ENCODE measurements at places on chromosomes 2 and 18.
A peak's percentile ranks its signal among the peaks of the same experiment; 100 is the strongest.

DNA sequence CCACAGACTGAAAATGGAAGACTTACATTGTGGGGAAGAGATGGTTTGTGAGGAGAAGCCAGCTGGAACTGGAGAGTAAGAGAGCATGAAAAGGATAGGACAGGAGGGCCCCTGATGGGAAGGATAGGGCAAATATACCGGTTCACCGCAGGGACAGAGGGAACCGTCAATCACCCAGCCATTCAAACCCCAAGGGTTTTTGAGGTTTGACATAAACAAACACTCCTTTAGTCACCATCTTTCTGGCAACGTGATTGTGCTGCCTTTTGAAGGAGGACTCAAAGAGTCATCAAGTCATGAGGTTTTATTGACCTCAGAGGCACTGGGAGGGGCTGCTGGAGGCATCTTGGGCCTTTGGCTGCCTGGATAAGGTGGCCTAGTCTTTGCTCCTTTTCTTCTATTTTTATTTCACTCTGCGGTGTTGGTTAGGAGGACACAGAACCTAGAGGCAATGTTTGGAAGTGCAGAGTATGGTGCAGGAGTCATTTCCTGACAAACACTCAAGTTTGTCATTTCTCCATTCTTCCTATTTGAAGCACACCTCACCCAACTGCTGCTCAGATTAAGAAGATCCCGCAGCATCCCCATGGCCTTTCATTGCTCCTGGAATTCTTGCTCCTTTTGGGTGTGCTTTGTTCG lies 487.3 kb upstream of the SPRED2 start:
- DNase-seq = no peak

- DNase-seq = peak; percentile 37
These were observed 426.9 kb downstream of the CDH2 start for GRCh38 chr18:27750014-27750413.

GRCh38 chr2:175097297-175097696 lies 70.7 kb downstream of the ATF2 start:
- DNase-seq = no peak

GRCh38 chr2:199987586-199987985 lies 32.2 kb downstream of the MAIP1 start:
- no peak for DNase-seq

DNA sequence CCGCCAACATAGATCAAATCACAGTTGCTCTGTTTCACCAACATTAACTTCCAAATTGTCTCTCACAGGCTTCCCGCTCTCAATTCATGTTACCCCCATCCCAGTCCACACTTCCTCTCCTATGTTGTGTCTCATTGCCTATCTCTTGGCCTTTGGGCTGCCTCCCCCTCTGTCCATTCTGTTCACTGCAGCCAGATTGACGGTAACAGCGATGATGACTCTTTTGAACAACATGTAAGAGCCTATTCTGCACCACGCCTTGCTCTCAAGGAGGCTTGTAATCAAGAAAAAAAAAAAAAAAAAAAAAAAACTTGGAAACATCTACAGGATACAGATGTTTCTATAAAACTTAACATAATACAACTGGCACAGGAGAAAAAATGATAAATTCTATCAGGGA lies 77.3 kb upstream of the RMDN2 start:
- no peak for DNase-seq

DNA sequence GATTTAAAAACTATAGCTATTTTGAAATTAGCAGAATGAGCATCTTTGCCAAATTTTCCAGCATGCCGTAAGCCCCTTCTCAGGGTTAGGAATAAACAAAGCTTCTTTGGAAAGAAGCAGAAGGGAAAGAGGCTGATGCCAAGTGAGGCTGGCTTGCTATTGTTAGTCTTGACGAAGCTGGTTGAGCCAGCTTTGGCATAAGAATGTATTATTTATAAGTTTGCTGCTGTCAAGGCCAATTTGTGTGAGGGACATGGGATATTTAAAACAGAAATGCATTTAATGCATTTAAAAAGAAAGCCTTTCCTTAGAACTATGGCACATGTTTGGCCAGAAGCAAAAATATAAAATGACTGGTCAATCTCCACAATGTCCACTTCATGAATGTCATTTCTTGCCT lies 52.5 kb upstream of the TTN start:
- no peak for DNase-seq

GRCh38 chr2:134919341-134920210 lies 954 bp downstream of the CCNT2 start:
- peak; percentile 9 for DNase-seq

GRCh38 chr2:195410074-195410671 lies 246.9 kb upstream of the SLC39A10 start:
- DNase-seq = no peak

GRCh38 chr2:155727187-155727895 lies 605.2 kb downstream of the NR4A2 start:
- DNase-seq = no peak

DNA sequence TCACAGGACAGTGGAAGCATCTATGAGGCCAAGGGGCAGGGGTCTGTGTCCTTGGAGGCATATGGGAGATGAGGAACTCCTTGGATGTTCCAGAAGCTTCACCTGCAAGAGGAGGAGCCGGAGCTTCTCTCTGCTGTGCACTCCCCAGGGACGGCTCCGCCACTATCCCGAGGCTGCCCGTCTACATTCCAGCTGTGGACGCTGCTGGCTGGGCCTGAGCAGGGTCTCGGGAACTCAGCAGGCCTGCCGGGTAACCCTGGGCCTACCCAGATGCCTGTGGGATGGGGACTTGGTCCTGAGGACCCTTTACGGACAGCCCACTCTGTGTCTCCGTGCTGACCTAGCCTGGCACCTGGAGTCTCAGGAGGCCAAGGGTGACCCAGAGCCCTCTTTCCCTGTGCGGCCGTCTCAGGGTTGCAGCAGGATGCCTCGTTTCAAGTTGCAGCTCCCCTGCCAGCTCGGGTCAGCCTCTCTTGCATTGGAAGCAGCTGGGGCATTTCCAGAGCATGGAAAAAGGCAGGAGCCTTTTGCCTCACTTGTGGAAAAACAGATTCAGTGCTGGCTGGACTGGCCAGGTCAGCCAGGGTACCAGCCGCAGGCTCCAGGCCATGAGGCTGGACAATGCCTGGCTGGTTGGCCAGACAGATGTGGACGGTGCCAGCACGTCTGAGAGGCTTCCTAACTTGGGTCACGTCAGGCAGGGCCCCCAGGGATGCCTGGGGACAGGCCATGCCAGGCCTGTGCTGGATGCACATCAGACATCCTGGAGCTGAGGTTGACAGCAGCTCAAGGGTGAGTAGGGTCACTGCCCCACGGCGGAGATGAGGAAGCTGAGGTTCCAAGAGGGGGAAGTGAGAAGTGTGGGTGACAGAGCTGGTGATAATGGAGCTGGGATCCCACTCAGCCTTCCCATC lies 41.5 kb downstream of the SCTR start:
- DNase-seq = no peak

DNA sequence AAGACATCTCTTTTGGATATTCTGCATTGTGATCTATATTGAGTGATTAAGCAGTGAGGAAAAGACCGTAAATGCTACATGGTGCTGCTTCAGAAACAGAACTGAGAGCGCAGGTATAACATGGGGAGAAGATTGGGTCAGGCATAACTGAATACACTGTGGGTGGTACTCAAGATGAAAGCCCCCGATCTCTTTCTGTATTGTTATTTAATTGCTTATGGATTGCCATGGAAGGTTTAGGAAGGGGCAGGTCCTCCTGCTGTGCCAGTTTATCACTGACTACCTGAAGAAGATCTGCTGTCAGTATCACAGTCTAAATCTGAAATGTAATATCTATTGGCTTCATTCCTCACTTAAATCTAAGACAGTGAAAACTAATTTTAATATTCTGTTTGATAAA lies 1568.7 kb upstream of the CELF4 start:
- no peak for DNase-seq

GRCh38 chr2:74414881-74415761 lies 6.3 kb downstream of the C2orf81 start:
- DNase-seq = peak; percentile 61

DNA sequence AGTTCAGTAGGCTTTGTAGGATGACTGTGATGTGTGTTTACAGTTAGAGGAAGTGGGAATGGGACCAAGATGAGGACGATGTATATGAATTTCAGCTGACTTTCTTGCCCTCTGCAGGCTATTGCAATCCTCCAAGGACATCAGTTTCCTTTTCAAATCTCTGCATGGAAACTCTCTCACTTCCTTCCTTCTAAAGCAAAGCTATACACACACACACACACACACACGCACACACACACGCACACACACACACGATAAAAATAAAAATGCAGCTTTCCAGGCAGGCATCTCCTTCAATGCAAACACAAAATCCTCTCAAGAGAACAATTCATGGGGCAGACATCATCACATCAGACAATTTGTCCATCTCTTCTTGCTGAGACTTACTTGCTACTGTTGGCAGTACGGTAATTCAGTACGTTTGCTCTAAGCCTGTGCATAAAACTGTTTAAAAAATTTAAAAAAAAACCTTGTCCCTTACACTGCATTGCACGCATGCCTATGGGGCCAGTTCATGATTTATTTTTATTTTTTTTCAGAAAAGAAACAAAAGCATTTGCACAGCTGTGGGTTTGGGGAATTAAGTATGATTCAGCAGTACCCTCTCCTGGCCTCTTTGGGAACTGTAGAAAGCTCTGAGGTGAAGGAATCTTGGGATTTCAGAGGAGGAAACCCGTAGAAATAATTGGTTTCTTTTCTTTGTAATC lies 27.1 kb upstream of the ICOS start:
- DNase-seq = peak; percentile 16

- no peak for DNase-seq
These were observed 239.2 kb upstream of the DOK6 start for GRCh38 chr18:69161383-69162028.

GRCh38 chr2:236998236-236998635 lies 87.5 kb upstream of the COPS8 start:
- no peak for DNase-seq

Data from large intestine (tissue), 12 donors.